ENCODE measurements at places on chromosomes 12 and 14.

DNA sequence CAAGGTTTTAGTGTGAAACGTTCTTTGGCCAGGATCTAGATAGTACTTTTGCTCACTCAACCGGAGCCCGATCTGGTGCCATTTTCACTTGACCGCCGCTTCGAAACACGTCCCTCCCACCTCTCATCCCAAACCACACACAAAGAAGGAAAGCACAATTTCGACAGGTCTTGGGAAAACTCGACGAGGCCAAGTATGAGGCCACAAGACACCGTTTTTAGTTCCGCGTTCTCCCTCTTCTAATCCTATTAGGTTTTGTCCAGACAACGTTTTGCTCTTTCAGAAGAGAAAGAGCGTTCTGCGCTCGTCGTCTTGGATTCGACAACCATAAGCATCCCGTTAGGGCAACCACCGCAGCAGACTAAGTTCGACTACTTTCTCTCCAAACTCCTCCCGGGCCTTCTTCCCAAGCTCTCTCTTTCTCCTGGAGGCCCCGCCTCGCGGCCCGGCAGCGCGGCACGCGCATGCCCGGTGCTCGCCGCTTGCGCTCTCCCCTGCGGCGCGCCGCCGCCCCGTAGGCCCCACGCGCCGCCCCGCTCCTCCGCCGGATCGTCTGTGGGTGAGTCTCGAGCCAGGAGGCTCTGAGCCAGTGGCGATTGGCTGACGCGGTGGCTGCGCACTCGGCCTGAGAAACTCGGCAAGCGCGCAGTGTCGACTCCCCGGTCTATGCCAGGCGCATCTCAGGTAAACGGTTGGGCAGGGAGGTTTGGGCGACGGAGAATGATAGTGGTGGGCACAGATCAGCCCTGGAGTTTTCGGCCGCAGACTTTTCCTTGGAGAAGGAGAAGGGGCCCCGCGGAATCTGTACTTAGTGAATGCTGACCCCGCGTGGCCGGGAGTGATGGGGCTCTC is at the start of gene MIPOL1:
TSS of gene MIPOL1 (plus strand) at position 517 of the 852 bp plus-strand sequence. CDS start 49,952 bp downstream, outside the sequence.
- DNase-seq, result peak; percentile 27

DNA sequence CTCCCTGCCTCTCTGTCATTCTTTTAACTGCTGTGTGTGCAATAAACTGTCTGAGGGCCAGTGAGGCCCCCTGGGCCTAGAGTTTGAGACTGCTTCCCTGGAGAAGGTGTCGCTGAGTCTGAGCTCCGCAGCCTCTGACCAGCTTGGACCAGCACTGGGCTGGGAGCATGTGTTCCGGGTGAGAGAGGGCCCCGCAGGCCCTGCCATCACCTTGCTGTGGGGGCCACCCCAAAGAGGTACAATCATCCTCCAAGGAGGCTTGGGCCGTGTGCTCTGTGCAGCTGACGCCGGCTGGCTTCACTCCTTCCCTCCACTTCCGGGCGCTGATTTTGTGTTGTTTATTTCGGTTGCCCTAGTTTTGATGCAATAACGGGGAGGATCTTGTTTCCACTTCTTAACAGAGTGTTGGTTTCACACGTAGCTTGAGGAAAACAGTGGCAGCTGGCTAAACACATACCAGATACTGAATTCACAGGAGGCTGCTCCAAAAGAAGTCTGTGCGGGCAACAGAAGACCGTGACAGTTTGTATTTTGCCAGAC is 121.6 kb downstream of the TMEM132C start:
- no peak for DNase-seq

DNA sequence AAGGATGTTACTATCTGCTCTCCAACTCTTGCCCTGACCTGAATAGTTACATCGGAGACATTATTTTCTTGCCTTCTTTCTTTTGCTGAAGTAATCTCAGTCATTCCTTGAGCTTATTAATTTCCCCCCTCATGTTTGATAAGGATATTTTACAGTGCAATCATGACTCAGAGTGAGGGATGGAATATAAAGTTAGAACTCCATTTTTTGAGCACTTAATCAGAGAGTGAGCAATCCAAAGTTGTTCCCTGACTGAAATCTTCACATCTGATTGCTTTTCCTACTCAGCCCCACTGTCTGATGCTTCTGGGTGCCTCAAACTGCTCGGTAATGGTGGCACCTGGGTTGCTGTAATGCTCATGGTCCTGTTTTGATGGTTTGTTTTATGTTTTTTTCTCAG is 142.7 kb upstream of the SEL1L start:
- DNase-seq, result no peak

DNA sequence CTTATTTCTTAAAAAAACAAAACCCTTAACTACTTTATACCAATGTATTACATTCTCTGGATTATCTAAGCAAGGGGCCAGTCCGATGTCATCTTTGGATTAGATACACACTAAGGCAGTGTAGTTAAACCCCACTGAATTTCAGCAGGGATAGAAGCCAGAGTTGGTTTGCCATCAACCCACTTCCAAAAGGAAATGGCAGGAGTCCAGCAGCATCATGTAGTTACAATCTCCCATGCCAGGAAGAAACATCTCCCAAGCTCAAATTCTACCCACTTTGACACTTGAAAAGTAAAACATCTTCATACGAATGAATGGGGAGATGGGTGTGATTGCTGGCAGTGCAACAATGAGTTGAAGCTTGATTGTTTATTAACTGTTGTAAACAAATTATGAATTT is 203.5 kb upstream of the PLXNC1 start:
- no peak for DNase-seq

DNA sequence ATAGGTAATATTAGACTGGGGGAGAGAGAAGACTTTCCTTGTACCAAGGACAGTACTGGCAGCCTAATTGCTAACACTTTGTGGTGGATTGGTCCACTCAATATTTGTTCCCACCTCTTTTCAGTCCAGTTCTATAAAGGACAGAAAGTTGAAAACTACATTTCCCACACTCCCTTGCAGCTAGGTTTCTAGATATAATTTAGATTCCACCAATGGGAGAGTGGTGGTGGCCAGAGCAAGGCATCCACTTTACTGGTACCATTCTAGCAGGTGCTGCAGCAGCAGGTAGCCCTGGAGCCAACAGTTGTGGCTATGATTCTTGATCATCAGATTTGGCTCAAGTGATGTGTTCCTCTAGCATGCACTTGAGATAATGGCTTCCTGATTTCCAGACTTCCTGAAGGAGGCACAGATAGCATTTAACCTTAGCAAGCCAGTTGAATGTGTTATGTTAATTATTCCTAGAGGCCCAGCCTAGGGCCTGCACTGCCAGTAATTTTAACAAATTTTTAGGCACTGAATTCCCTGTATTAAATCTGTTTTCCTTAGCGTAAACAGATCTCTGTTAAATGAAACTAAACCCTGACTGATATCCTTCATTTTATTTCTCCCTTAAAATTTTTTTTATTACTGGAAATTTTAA is 24.4 kb downstream of the SLC38A1 start:
- no peak for DNase-seq

DNA sequence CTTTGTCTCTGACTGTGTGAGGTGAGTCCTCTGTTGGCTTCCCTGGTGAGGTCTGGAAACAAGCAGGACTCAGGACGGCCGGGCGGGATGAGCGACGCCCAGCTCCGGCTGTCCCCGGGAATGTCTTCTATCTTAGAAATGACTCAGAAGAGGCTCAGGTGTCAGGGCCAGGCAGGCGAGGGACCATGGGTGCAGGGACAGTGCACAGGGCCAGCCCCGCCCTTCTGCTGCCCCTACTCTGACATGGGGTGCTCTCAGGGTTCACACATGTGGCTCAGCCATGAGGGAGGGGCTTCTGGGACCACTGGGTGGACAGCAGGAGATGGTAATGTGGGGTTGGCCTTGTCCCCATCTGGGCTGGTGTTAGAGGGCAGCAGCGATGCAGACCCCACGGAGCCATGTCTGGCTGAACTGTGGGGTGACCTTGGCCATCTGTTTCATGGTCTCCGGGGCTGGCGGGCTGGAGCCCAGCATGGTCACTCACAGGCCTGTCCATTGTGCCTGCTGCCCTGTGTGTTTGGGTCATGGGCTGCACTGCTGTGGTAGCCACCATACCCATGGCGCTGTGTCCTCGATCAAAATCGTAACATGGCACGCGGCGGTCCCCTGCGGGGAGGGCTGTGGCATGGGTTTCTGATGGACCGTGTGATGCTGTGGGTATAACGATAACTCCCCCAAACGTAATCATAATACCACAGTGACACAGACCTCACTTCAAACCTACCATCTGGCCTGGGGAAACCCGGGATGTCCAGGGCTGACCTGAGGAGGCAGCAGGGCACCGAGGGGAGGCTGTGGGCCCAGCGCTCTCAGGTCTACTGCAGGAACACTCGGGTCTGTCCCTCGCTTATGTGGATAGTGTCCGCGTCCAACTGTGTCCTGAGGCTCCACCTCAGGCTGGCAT is 368.8 kb downstream of the TMEM121 start:
- DNase-seq, result no peak

DNA sequence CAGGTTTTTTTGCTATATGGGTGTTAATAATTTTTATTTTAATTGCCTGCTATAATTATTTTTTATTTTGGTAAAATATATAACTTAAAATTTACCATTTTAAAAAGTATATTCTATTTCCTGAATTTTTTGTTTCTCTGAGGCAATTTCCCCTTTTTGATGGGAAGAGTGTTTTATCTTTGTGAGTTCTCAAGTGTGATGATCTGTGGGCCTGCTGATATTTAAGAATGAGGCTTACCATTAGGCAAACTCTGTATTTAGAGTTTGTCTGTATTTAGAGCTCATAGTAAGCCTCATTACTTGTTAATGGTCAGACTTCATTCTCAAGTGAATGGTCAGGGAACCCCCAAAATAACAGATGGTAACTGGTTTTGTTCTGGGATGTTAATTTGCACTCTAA is 48.0 kb downstream of the WNK1 start:
- no peak for DNase-seq

All from NCI-H1436 treated with DMSO at 0.1 percent for 48 hours (cell line).